ENCODE measurements at places on chromosomes 4 and X. TPM values are rescaled to one million over a fixed set of nuclear protein-coding genes. Genes with fewer than 3 reads are reported as not detected.

The CXCR3 gene
- not detected for total RNA-seq

The PDE5A gene
- 80.3 TPM for total RNA-seq

The CLDN34 gene
- not detected for total RNA-seq

The RHOXF2 gene
- not detected for total RNA-seq

The MAGEB2 gene
- total RNA-seq = not detected

Data from regular cardiac myocyte (primary cell).